ENCODE measurements at places on chromosomes 3 and 15. TPM values are rescaled to one million over a fixed set of nuclear protein-coding genes. Genes with fewer than 3 reads are reported as not detected.

- no peak for DNase-seq
Observed at GRCh38 chr3:112539825-112540650, 21.7 kb downstream of the ATG3 start.

ALDH1A3 gene
- total RNA-seq: not detected

SLC38A3 gene
- not detected for total RNA-seq

GRCh38 chr3:23341147-23341838, 138.2 kb downstream of the UBE2E2 start:
- no peak for DNase-seq

DNA sequence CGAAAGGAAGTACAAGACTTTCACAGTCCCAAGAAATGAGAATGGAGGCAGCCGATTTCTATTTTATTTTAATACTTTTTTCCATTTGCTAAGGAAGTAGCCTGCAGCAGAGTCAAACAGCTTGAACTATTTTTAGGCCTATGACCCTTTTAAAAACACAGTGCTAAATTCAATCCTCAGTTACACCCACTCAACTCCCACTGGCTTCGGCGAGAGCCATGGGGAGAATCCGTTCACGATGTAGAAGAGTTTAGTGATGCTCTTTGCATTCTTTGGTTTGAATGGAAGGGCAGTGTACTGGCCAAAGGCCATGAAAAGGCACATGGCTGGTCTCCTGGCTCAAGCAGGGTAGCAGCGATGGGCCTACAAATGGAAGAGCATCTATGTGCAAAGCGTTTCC, 343.5 kb downstream of the FOXP1 start:
- no peak for DNase-seq

GRCh38 chr15:83682476-83683088, 28.7 kb downstream of the ADAMTSL3 start:
- no peak for DNase-seq

GRCh38 chr15:75037685-75038084, 14.3 kb downstream of the PPCDC start:
- DNase-seq: peak; percentile 33

TM4SF1 gene
- 0.92 TPM for total RNA-seq

GRCh38 chr3:135907422-135908165, 57.9 kb upstream of the PPP2R3A start:
- DNase-seq: no peak

DNA sequence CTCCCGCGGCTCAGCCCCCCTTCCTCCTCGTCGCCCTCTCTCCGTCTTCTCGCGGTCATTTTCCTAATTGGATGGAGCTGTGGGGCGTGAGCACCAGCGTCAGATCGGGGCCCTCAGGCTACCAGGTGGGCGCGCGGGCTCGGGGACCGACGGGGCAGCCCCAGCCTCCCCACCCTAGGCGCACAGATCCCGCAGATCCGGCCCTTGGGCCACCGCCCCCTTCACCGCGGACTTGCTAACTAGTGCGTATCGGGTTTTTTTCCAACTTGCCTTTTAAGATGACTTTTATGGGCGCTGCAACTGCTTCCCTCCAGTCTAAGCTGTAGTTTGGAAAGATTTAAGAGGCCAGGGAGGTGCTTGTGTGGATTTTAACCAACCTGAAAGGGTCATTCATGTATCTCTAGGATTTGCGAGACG, 1.3 kb downstream of the ZNF710 start:
- peak; percentile 60 for DNase-seq

- DNase-seq: no peak
Observed at GRCh38 chr3:37599779-37600178, 261.9 kb upstream of the CTDSPL start.

CD86 gene
- 1.4 TPM for total RNA-seq

GRCh38 chr15:57259568-57260040, 116.7 kb upstream of the CGNL1 start:
- no peak for DNase-seq

CTXND1 gene
- total RNA-seq: not detected

CCDC13 gene
- not detected for total RNA-seq

- DNase-seq: no peak
Observed at GRCh38 chr3:62602987-62603386, 229.6 kb upstream of the FEZF2 start.

DNA sequence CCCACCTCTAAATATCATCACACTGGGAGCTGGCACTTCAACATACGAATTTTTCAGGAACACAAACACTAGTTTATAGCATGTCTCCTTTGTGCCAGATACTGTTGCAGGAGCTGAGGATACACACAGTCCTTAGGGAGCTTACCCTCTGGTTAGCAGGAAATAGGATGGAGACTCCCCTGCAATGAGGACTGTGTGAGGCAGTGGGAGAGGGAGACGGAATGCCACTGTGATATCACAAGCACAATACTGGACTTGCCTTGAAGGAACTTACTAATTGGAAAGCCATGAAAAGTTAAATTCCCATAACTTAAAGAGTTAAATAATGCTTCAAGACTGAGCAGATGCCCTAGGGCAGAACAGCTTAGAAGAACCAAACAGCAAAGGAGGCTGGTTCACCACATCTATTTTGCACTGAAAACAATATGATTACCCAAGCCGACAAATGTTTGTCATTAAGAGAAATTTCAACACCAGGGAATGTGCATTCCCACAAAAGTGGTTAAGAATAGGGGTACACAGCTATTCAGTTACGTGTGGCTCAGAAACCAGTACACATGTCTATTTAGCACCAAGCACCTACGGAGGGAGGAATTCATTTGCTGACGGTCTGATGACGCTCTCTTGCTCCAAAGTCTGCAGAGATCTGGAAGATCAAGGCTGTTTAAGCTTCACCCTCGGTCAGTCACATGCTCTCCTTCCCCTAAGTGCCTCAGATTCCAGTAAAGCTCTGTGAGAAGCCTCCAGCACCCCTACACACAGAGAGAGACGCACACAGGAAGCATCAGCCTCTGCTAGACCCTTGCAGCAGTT, 5.2 kb downstream of the TBC1D2B start:
- DNase-seq: no peak

KBTBD13 gene
- total RNA-seq: not detected

- DNase-seq: peak; percentile 58
Observed at GRCh38 chr3:138774529-138775253, 60.0 kb downstream of the PIK3CB start.

DNA sequence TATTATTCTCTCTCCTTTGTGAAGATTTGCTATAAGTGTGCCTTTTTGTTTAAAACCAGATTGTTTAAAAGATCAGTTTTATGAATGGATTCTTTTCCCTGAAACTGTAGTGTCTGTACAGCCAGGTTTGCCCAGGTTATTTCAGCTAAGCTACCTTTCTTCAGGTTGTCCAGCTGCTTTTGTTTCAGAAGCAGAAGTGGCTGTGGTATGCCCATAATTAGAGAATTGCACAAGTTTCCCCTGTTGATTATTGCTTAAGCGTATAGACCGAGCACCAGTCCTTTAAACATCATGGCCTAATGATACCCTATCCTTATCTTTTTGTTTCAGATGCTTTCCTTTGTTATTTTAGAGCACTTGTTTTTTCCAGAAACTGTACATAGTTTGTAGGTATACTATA, 10.2 kb downstream of the ASB7 start:
- DNase-seq: no peak

LRRIQ4 gene
- total RNA-seq: 0.14 TPM

TMEM89 gene
- total RNA-seq: not detected

GPX1 gene
- 177 TPM for total RNA-seq

GRCh38 chr3:966341-966740, 126.5 kb upstream of the CNTN6 start:
- no peak for DNase-seq

- DNase-seq: no peak
Observed at GRCh38 chr3:64341296-64341695, 116.0 kb upstream of the PRICKLE2 start.

RTP4 gene
- 1.7 TPM for total RNA-seq

- no peak for DNase-seq
Observed at GRCh38 chr3:154973851-154974250, 106.3 kb upstream of the MME start.

UBA5 gene
- total RNA-seq: 58.3 TPM

EPHA3 gene
- total RNA-seq: not detected

DNA sequence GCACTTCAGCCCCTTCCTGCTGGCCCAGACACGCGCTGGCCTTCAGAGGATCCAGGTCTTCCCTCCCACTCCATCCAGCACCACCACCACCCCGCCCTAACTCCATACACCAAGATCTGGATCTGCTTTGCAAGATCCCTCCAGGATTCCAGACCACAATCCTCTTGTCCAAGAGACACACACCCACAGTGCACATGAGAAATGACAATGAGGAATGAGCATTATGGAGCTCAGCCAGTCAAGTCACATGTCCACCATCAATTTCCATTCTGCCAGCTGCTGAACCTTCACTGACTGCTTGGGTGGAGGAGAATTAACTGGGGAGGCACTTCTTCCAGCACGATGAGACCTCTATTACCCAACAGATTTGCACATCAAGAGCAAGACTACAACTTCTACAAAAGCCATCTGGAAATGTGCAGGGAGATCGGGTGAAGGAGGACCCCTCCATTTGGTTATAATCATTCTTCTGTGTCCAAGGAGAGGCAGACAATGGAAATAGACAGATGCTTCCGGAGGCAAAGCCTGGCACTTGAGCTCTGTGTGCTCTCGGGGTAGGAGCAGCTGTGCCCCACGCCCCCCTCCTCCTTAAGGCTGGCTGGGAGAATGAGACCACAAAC, 12.3 kb upstream of the SPATA12 start:
- DNase-seq: no peak

CLDN16 gene
- total RNA-seq: not detected

THSD4 gene
- total RNA-seq: not detected
